GM12892 (cell line): ENCODE measurements at places on chromosomes 7 and 10.

- no peak for DNase-seq
Observed at GRCh38 chr10:78838141-78838657, 230.6 kb upstream of the ZMIZ1 start.

DNA sequence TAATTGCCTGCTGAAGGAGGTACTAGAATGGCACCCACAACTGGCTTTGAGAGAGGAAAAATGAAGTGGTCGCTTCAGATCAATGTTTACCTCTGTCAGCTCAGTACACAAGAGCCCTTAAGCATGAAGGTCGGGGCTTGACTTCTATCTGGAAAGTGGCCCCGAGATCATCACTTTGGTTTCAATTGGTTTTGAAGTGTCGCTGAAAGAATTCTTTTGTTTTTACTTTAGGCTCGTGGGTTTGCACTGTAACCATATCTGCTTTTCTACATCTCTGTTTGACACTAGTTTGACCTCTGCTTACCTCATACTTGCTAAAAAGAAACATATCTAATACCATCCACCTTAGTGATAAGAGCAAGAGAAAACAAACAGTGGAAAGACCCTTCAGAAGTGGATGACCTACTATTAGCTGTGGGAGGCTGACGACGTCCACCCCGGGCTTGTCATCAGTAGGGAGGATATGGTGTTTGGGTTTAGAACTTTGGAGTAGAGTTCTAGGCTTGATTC is 361.8 kb downstream of the GATA3 start:
- no peak for DNase-seq

- DNase-seq = no peak
Observed at GRCh38 chr7:18116661-18117060, 89.0 kb upstream of the PRPS1L1 start.

DNA sequence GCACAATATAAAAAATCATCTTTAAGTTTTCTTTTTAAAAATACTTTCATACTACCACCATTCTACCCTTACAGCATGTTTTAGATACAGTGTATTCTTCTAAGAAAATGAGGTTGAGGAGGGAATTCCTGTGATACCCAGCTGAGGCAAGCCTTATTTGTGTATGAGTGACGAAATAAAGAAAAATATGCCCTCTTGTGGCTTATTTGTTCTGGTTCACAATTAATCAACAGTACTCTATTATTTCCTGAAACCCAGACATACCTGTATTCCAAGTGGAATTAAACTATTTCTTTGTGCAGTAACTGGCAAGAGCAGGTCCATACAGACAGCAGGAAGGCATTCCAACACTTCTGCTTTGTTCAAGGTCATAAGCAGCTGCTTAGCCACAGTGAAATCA is 4.5 kb upstream of the SEMA3D start:
- no peak for DNase-seq

- DNase-seq = no peak
Observed at GRCh38 chr7:75962607-75963380, 31.6 kb downstream of the TMEM120A start.
